SK-MEL-5 (cell line): ENCODE measurements at places on chromosomes 4 and X. TPM values are rescaled to one million over a fixed set of nuclear protein-coding genes. Genes with fewer than 3 reads are reported as not detected.

DNA sequence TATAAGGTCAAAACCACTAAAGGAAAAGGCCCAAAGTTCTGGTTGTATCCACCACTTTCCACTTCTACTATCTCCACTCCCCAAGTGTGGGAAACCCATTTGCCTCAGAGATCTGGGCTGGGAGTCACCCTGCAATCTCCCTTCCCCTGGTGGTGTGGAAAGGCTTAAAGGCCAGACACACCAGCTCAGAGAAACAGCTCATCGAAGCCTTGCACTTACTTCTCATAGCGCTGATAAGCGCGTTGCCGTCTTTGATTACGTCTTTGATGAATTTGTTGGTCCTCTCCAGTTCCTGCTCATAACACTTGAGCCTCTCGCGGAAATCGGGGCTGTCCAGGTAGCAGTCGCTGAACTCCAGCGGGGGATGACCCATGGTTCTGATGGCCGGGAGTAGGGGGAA is 647 bp downstream of the OPHN1 start:
- peak; percentile 1 for DNase-seq

GRCh38 chrX:85139422-85139821 is 104.2 kb downstream of the SATL1 start:
- no peak for DNase-seq

DNA sequence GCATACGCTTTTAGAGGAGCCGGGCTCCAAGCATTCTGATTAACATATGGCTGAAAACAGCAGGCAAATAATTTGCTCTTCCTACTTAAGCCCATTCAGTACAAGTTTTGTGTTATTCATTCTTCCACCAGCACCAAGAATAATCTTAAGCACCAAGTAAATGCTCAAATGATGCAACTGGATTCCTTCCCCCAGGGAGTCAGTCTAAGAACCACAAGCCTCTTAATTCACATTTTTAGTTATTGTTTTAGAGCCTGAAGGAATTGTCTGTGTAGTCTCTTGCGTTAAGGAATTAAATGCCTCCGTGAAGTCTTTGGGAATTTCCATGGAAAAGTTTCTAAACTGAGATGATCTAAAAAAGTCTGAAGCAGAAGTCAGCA is 61.5 kb upstream of the MAGEB2 start:
- DNase-seq, result no peak

GRCh38 chr4:109810552-109811387 is 4.8 kb upstream of the GAR1 start:
- DNase-seq, result no peak

DNA sequence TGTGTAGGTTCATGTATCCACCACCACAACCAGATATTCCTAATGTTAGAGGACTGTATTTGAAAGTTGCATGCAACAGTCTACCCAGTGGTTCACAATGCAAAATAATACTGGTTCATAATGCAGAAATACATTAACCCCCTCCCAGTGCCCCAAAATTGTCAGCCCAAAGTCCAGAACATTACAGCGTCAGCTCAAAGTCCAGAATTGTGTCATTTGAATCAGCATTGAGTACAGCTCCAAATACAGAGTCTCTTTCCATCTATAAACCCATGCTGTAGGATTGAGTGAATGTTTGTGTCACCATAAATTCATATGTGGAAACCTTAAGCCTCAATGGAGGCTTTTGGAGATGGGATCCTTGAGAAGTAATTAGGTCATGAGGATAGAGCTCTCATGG is 54.0 kb downstream of the MCUB start:
- no peak for DNase-seq

GRCh38 chrX:153301746-153302145 is 19.8 kb downstream of the PNMA6F start:
- no peak for DNase-seq

MAP7D2 gene
- 1.9 and 3.5 TPM in 2 replicates for total RNA-seq

- no peak for DNase-seq
Measured at GRCh38 chr4:1169691-1170096, 2.7 kb downstream of the SPON2 start.

DNA sequence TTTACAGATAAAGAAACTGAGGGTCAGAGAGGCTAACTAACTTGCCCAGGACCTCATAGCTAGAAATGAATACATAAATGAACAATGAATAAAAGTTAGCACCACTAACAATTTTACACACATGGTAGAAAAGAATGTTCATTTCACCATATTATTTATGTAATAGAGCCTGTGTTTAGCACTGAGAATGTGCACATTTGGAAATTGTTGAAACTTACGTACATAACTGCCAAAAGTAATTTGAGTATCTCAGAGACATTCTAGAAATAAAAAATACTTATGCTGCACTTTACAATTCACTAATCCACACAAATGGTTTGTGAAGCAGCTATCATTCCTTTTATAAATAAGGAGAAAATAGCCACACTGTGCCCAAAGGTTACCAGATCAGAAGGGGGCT is 9.9 kb downstream of the CASK start:
- no peak for DNase-seq

DNA sequence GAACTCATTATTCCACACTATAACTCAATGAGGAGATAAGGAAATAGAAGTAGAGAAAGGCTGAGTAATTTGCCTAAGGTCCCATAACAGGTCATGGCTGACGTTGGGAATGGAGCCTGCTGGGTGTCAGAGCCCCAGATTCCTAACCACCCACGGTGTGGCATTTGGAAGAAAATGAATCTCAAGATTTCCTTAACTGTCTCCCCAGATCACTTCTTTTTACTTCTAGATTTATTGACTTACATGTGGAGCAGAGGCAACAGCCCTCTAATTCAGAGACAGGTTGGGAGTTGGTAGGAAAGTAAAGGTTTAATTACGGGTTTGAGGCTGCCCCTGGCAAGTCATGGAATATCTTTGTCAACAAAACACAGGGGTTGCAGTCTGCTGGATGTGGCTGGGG is 134.0 kb downstream of the ARHGAP10 start:
- DNase-seq, result no peak

- no peak for DNase-seq
Measured at GRCh38 chr4:4613126-4613465, 71.2 kb upstream of the STX18 start.

C1GALT1C1 gene
- total RNA-seq, result 39.4 and 40.3 TPM in 2 replicates

PAGE5 gene
- 18.9 and 23.7 TPM in 2 replicates for total RNA-seq

MAGEB10 gene
- not detected in 2 replicates for total RNA-seq

- no peak for DNase-seq
Measured at GRCh38 chrX:109360301-109360700, 121.6 kb downstream of the GUCY2F start.

- DNase-seq, result no peak
Measured at GRCh38 chrX:34884817-34885216, 57.8 kb upstream of the FAM47B start.

TRIM60 gene
- not detected in 2 replicates for total RNA-seq

DNA sequence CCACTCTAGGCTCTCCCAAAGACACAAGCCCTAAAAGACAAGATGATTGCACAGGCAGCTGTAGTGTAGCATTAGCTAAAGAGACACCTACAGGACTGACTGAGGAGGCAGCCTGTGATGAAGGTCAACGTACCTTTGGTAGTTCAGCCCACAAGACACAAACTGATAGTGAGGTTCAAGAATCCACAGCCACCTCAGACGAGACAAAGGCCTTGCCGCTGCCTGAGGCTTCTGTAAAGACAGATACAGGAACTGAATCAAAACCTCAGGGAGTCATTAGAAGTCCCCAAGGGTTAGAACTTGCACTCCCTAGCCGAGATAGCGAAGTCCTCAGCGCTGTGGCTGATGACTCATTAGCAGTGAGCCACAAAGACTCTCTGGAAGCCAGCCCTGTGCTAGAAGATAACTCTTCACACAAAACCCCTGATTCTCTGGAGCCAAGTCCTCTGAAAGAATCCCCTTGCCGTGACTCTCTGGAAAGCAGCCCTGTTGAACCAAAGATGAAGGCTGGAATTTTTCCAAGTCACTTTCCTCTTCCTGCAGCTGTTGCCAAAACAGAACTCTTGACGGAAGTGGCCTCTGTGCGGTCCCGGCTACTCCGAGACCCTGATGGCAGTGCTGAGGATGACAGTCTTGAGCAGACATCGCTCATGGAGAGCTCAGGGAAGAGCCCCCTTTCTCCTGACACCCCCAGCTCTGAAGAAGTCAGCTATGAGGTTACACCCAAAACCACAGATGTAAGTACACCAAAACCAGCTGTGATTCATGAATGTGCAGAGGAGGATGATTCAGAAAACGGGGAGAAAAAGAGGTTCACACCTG is 306.3 kb downstream of the ANK2 start:
- peak; percentile 72 for DNase-seq

DNA sequence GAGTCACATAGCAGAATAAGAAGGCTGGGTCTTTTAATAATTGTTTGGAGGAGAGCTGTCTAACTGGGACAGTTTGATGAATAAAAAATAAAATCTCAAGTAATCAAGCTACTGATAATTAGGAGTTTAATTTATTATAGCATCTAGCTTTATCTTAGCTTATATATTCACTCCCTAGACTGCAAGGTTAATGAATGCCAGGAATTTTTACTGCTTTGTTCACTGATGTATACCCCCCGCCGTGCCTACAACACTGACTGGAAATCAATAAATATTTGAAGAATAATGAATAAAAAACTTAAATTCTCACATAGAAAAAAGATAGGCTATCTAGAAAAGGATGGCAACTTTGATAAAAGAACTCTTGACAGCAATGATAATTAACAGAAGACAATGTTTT is 59.7 kb downstream of the IQCM start:
- DNase-seq, result no peak

- DNase-seq, result peak; percentile 74
Measured at GRCh38 chr4:55947912-55948725, 626 bp upstream of the CEP135 start.

RNF212 gene
- not detected in 2 replicates for total RNA-seq

DNA sequence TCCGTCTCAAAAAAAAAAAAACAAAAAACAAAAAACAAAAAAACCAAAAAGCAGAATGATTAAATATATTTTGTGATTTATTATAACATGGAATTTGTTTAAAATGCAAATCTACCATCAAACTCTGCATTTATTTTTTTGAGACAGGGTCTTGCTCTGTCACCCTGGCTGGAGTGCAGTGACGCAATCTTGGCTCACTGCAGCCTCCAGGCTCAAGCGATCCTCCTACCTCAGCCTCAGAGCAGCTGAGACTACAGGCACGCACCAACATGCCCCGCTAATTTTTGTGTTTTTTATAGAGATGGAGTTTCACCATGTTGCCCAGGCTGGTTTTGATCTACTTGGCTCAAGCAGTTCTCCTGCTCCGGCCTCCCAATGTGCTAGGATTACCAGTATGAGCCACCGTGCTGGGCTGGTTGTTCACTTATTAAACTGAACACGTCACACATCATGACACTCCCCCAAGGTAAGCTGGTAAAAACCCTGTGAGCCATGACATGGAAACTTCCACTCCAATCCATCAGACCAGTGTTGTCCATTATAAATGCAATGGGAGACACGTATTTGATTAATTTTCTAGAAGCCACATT is 45.7 kb downstream of the RBM47 start:
- no peak for DNase-seq

GRCh38 chr4:79604152-79604551 is 196.1 kb upstream of the GK2 start:
- DNase-seq, result no peak

UBE2A gene
- 22.2 and 23.2 TPM in 2 replicates for total RNA-seq

DNA sequence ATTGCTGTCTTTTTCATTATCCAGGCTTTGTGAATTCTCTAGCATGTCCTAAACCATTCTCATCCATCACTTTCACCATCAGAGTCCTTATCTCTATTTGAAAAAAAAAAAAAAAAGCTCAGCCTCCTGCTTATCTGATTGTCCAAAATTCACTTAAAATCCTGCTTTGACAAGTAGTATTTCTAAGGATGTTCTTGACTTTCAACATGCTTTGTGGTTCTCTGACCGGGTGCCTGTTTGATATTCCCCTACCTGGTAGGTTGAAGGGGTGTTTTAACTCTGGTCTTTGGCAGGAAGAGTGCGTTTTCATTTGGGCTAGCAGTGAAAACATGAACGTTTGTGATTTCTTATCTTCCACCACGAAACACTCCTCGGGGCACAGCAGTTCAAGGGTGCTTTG is 17.3 kb upstream of the BBS12 start:
- DNase-seq, result no peak

DCK gene
- total RNA-seq, result 14.6 and 16.0 TPM in 2 replicates

- no peak for DNase-seq
Measured at GRCh38 chr4:168919706-168920324, 90.2 kb downstream of the CBR4 start.

GRCh38 chr4:71009890-71010588 is 16.6 kb downstream of the DCK start:
- peak; percentile 62 for DNase-seq

USP17L19 gene
- total RNA-seq, result not detected in 2 replicates

DNA sequence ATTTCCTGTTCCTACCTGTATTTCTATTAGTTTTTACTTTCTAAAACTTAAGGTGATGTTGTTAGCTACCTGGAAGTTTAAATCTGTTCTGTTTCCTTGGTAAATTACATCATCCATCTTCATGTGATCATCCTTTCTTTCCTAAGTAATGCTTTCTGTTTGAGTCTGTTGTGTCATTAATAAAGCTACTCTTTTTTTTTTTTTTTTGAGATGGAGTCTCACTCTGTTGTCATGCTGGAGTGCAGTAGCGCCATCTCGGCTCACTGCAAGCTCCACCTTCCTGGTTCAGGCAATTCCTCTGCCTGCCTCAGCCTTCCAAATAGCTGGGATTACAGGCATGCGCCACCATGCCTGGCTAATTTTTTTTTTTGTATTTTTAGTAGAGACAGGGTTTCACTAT is 73.3 kb downstream of the FIP1L1 start:
- peak; percentile 7 for DNase-seq

PDE5A gene
- total RNA-seq, result 7.9 and 8.2 TPM in 2 replicates

GRCh38 chr4:26905172-26905571 is 44.5 kb downstream of the STIM2 start:
- no peak for DNase-seq

GC gene
- not detected in 2 replicates for total RNA-seq

DNA sequence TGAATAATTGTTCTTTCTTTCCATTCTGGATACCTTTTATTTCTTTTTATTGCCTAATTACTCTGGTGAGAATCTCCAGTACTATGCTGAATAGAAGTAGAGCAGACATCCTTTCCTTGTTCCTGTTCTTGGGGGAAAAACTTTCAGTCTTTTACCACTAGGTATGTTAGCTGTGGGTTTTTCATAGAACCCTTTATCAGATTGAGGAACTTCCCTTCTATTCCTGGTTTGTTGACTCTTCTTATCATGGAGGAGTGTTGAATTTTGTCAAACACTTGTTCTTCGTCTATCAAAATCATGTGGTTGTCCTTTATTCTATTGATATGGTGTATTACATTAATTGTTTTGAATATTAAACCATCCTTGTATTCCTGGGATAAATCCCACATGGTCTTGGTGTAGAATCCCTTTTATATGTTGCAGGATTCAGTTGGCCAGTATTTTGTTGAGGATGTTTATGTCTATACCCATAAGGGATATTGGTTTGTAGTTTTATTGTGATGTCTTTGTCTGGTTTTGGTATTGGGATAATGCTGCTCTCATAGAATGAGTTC is 23.6 kb downstream of the SH3BP2 start:
- no peak for DNase-seq

- DNase-seq, result no peak
Measured at GRCh38 chrX:40908026-40908425, 172.7 kb upstream of the MED14 start.

GRCh38 chr4:1771555-1772305 is 21.4 kb upstream of the FGFR3 start:
- DNase-seq, result no peak

GRCh38 chrX:112355931-112356330 is 273.4 kb upstream of the TRPC5 start:
- no peak for DNase-seq
